ENCODE measurements at places on chromosomes 6 and 20.

GRCh38 chr6:159665868-159666635, 27.0 kb downstream of the SOD2 start:
- no peak for DNase-seq

- no peak for DNase-seq
Observed at GRCh38 chr6:11484441-11484840, 53.1 kb upstream of the TMEM170B start.

GRCh38 chr20:6767536-6768227, at the start of gene BMP2:
Gene BMP2 (plus strand): TSS chr20:6767686. CDS start chr20:6770127, 2,441 bp downstream.
- DNase-seq, result peak; percentile 21

DNA sequence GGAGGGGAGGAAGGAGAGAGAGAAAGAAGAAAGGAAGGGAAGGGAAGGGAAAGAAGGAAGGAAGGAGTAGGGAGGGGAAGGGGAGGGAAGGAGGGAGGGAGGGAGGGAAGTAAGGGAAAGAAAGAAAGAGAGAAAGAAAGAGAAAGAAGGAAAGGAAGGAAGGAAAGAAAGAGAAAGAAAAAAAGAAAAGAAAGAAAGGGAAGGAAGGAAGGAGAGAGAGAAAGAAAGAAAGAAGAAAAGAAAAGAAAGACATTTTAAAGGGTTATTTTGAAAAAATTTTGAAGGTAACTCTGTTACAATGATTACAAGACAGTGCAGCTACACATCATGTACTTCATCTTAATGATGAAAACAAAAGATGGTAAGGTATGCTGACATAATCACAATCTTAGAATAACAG, 3.9 kb downstream of the KIAA0319 start:
- no peak for DNase-seq

DNA sequence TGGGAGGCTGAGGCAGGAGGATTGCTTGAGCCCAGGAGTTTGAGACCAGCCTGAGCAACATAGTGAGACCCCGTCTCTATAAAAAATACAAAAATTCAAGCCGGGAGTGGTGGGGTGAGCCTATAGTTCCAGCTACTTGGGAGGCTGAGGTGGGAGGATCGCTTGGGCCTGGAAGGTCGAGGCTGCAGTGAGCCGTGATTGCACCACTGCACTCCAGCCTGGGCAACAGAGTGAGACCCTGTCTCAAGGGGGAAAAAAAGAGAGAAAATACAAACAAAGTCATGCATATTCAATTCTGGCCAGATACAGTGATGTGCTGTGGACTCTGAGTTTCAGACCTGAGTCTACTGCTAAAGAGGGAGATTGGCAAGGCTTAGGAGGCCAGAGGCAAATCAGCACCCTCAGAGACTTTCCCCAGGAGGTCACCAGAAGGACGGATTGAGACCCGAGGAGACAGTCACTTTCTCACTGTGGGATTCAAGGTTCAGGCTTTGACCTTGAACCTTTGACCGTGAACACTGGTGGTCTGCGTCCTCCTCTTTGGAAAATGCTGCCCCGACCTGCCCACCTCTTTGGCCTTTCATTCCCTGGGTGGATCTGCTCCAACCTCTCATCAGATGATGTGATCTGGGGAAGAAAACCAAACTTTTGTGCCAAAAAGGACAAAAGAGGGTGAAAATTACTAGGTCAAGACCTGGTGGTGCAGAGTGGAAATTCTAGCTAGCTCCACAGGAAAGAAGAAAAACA, 31.2 kb downstream of the TGM2 start:
- no peak for DNase-seq

DNA sequence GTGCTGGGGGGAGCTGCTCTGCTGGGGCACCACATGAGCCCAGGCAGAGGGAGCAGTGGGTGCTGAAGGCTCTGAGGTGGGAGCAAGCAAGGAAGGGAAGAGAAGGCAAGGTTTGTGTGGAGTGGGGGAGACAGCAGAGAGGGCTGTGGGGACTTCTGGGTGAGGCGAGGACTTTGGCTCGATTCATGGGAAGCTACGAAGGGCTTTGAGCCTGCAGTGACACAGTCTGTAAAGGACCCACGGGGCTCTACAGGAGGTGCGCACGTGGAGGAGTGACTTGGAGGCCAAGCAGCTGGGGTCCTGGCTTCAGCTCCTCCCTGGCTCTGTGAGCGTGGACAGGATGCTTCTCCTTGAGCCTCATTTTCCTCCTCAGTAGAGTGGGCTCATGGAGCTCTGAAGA, 29.1 kb upstream of the CSNK2A1 start:
- no peak for DNase-seq

DNA sequence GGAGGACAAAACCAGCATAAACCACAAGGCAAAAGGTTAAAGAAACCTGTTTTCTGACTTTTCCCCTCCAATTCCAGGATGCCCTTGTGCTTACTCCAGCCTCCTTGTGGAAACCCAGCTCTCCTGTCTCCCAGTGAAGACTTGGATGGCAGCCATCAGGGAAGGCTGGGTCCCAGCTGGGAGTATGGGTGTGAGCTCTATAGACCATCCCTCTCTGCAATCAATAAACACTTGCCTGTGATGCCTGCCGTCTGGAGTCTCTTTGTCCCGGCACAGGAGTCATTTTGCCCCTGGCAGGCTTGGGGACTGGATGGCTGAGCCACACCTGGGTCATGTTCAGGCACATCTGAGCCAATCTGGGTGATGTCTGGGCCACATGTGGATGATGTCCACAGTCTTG, 26.6 kb downstream of the BPIFB1 start:
- DNase-seq, result peak; percentile 13

DNA sequence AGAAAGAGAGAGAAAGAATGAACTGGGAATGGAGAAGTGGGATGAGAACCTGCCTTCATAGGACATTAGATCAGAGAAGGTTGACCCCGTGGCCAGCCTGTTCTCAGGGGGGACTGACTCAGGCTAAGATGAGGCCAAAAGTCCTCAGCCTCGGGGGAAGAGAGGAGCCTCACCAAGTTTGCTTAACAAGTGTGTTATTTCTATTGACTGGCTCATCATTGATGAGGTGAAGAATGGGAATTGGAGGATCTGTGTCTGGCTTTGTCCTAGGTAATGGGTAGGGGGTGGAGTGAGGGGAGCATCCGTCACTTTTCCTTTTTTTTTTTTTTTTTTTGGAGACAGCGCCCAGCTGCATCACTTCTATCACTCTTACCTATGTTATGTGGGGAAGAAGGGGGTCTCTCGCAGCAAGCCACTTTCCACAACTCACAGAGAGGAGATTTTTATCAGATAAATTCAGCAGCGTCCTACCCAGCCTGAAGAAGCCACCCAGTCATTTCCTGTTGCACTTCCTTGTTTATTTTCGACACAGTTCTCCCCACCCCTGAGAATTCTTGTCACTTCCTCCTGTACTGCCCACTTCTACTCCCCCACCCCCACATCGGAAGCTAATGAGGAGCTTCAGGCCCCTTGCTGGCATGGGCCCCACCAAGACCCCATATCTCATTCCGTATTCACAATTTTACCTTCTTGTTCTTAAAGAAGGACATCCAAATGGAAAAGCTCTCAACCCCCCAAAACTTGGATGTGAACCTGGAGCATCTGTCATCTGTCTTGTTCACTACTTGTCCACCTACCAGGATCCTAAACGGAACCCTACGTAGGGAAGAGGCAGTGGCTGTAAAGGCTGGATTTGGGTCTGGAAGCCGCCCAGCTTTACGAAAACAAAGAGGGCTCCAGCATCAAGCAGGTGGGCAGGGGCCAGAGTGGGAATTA, 2.8 kb upstream of the RNASET2 start:
- DNase-seq, result peak; percentile 6

DNA sequence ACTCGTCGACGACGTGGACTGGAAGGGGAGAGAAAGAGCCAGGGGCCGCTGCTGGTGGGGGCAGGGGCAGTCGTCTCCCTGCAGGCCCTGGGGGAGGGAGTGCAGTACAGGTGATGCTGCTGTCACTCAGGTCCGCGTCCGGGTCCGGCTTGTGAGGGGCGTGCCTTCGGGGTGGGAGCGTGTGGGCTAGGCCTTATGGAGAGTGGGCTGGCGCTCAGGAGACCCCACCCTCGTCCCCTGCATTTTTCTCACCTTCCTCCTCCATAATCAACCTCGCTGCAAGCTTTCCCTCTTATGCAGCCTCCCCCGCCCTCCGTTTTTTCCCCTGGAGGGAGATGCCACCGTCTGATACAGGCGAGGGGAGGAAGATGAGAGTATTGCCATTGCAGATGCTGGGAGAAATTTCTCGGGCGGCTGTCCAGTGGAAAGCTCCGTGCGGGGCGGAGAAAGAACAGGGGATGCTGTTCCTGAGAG, 632 bp downstream of the PCMT1 start:
- DNase-seq, result peak; percentile 7

- no peak for DNase-seq
Observed at GRCh38 chr6:44104481-44105021, 22.7 kb downstream of the MRPL14 start.

GRCh38 chr6:170067923-170068360, 222.9 kb downstream of the DLL1 start:
- no peak for DNase-seq

- no peak for DNase-seq
Observed at GRCh38 chr6:158328952-158329351, 16.7 kb downstream of the TULP4 start.

DNA sequence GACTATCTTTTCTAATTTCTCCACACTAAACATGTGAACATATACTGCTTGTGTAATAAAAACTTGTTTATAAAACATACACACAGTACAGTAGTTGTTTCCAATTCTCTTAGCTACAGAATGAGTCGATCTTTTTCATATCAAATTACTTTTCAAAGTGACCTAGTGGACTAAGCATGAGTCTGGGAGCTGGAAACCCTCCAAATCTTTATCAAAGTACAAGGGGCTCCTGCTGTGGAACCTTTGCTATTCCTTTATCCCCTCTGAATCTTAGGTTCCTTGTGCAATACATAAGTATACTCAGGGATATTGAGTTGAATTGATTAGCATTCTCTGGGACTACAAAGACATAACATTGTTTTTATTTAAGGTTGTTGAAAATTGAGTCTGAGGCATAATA, 48.7 kb upstream of the TAB2 start:
- DNase-seq, result no peak

GRCh38 chr20:49803418-49803817, 9.2 kb upstream of the SLC9A8 start:
- no peak for DNase-seq

GRCh38 chr6:119034827-119035458, 43.5 kb downstream of the FAM184A start:
- no peak for DNase-seq

DNA sequence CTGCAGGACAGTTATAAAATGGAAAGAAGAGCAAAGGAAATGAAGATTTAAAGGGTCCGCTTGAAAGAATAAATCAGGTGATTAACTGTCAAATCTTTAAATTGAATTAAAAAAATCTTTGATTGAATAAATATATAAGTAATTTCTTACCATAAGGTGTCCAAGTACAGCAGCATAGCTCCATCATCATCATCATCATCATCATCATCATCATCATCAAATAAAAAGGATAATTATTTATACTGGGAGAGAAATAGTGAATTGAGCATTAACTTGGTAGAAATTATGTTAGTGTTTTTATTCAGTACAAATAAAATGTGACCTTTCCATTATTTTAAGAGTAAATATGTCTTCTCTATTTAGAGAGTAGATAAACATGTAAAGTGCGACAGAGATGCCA, 745.6 kb upstream of the MARCKS start:
- DNase-seq, result no peak
